NT2/D1 (cell line): ENCODE measurements at places on chromosomes 3 and 15.
A peak's percentile ranks its signal among the peaks of the same experiment; 100 is the strongest.

GRCh38 chr15:65978110-65978509 lies 108.8 kb downstream of the RAB11A start:
- DNase-seq = no peak

GRCh38 chr3:145906755-145907154 lies 254.2 kb downstream of the PLOD2 start:
- DNase-seq = no peak

DNA sequence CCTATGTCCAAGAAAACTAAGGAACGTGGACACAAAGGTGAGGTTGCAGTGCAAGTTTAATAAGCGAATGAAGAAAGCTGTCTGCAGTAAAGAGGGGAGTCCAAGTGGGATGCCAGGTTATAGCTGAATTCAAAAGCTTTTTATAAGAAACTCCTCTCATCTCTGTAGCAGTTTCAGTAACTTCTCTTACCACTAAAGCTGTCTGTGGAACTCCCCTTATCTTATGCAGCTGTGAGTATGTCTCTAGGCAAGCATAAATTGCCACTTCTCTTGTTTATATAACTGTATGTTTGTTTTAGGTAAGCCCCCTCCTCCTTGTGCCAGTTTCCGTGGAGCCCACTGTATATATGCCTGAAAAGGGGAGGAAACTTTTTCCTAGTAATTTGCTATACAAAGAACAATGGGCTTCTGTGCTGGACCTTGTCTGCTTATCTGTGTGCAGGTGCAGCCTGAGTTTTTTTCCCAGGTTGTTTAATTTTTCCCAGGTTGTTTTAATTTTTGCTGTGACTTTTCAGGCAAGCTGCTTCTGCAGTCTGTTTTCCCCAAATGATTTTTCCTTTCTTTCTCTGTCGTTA lies 875.1 kb upstream of the EPHA6 start:
- DNase-seq = no peak

DNA sequence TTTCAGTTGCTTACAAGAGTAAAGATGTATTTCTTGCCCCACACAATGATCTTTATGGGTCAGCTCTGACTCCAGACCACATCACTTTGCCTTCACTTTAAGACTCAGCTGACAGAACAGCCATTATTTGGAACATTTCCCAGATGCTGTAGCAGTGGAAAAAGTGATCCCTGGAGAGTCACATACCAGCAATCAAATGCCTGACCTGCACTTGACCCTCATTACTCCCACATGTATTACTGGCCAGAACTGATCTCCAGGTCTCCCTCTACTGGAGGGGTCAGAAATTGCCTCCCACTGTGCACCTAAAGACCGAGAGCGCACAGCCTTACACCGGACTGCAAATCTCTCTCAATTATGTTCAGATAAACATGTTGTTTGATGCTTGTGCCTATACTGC lies 88.6 kb upstream of the ZNF385D start:
- no peak for DNase-seq

DNA sequence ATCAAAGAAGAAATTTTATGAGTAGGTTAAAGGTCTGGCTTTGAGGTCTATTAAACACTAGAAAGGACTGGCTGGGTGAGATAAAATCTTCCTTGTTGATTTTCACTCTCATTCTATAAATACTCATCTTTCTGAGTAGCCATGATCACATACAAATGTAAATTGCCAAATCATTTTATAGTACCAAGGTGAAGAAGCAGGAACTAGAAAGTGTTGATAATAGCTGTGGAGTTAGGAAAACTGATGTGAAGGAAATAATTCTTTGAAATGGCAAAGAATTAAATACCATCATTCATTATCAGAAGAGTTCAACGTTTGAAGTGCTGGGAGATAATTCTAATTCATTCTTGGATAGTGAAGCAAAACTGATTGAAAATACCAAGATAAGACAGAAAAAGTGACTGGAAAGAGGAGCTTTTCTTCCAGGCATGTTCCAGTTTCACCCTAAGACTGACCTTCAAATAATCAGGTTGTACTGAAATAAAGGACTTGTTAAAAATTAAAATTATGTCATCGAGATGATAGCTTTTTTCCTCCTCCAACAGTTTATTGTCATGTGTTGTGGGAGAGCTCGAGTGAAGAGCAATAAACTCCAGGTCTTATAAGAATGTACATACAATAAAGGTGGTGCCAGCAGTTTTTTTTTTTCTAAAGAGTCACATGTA lies 17.4 kb downstream of the THBS1 start:
- DNase-seq = no peak

- no peak for DNase-seq
Observed at GRCh38 chr3:42749753-42750231, 23.3 kb downstream of the CCDC13 start.

- DNase-seq = no peak
Observed at GRCh38 chr3:106007512-106007911, 138.7 kb upstream of the CBLB start.

GRCh38 chr3:133674290-133674919 lies 12.7 kb upstream of the TOPBP1 start:
- DNase-seq = no peak

- no peak for DNase-seq
Observed at GRCh38 chr3:24440760-24441464, 53.7 kb downstream of the THRB start.

GRCh38 chr3:14280326-14280725 lies 101.7 kb downstream of the LSM3 start:
- no peak for DNase-seq

- no peak for DNase-seq
Observed at GRCh38 chr15:42375252-42375651, 16.0 kb downstream of the CAPN3 start.

DNA sequence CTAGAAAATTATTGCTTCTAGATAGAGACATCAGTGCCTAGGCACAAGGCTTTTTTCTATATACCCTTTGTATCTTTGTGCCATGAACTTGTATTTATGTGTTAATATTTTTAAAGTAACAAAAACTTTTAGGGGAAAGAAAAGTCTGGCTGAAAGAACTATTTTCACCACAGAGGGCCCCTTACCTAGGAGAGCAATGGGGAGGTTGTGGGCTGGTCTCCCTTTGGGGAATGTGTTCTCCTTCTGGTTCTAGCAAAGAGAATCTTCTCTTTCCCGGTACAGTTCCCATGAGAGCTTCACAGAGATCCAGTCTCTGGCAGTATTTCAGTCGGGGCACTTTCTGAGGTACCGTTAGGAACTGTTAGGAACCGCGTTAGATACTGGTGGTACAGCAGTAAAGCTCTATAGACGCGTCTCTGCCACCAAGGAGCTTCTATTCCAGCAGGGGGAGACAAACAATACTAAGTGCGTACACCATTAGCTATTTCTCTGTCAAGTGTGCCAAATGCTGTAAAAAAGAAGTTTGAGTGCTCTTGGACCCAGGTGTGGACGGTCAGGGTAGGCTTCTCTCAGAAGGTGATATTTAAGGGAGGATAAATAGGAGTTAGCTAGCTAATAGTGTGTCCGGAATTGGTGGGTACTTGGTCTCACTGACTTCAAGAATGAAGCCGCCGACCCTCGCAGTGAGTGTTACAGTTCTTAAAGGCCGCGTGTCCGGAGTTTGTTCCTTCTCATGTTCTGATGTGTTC lies 4.6 kb upstream of the EPB42 start:
- DNase-seq = no peak

GRCh38 chr15:52288051-52288942 lies 7.3 kb downstream of the MYO5C start:
- DNase-seq = no peak

DNA sequence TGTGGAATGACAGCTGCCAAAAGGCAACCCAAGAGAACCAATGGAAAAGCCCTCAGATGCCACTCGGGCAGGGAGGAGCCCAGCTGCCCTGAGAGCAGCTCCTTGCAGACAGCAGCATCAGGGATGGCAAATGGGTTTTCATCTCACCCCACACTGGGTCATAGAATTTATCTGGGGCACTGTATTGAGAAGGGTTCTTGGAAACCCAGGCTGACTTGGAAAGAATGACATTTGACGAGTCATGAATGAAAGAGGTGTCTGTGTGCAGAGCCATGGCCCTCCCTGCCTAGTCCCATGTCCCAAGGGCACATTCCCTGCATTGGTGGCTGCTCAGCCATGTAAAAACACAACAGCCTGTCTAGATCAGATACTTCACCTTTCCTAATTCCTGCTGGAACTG lies 157.9 kb upstream of the BHLHE40 start:
- no peak for DNase-seq

DNA sequence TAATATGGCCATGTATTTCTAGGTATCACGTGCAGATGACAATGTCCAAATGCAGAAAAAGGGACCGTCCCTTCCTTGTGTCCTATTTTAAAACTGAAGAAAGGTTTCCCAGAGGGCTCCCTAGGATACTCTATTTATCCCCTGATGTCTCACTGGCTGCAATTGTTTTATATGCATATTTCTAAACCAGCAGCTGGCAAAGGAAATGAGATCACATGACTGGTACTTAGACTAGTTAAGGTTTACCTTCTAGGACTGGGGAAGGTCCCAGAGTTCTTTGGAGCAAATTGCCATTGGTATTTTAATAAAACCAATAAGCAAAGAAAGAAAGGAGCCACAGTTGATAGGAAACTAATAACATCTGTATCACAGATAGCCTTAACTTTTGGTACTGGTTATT lies 29.5 kb downstream of the GTF2E1 start:
- DNase-seq = no peak

DNA sequence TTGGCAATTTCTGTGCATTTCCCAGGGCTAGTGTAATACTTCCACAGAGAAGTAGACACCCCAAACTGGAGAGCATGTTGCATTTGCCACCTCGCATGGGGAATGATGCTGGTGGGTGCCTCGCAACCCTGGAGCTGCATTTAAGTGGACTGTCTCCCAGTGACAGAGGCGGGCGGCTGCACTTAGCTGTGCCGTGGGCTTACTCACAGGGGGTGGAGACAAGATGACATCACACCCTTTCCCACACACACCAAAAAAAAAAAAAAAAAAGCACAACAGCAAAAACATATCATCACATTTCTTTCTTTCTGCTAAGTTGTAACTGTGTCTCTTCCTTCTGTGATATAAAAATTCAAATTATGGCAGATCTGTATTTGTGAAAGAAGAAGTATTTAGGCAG lies at the start of gene ABI3BP:
Gene ABI3BP, minus strand, starts transcription at position 113 of the 400 bp plus-strand sequence. Its CDS starts 37 bp downstream, at position 76.
- no peak for DNase-seq

DNA sequence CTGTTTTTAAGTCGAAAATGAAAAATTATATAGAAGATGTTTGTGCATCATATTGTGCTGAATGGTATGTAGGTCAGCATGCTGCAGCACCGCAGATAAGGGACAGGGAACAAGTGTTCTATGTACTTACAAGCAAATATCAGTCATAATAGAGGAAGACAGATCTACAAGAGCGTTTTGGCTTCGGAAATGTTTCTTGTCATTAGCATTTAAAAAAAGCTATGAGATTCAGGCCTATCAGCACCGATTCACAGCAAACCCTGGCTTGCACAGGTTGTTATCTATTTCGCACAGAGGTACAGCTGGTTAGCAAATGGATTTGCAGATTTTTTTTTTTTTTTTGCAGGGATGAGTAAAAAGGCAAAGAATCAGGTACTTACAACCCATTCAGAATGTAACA lies 204.2 kb upstream of the TBC1D5 start:
- no peak for DNase-seq

DNA sequence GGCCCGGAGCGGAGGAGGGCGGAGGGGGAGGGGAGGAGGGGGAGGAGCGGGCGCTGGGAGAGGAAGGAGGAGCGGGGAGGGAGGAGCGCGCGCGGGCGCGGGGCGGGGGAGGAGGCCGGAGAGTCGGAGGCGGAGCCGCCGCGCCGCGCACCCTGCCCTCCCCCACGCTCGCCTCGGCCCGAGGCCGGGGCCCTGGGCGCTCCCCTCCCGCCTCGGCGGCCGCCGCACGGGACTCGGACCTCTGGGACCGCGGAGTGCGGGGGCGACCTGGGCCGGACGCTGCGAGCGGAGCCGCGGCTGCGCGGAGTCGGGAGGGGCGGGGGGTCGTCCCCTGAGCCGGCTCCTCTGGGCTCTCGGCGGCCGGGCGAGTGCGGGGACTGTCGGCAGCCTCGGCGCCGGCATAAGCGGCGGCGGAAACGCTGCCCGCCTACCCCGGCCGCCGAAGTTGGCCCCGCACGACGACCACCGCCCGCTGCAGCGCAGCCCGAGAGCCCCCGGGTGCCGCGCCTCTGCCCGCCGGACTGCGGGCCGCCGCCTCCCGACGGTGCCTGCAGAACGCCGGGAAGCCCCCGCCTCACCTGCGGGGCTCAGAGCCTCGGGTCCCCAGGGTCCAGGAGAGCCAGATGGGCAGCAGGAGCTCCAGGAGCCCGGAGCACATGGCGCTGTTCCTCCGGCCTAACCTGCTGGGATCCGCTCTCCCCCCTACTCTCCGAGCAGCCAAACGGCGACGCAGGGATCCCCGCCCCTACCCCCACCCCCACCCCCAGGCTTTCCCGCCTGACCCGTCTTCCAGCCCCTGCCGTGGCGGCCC lies 406 bp upstream of the GABRB3 start:
- DNase-seq = no peak

DNA sequence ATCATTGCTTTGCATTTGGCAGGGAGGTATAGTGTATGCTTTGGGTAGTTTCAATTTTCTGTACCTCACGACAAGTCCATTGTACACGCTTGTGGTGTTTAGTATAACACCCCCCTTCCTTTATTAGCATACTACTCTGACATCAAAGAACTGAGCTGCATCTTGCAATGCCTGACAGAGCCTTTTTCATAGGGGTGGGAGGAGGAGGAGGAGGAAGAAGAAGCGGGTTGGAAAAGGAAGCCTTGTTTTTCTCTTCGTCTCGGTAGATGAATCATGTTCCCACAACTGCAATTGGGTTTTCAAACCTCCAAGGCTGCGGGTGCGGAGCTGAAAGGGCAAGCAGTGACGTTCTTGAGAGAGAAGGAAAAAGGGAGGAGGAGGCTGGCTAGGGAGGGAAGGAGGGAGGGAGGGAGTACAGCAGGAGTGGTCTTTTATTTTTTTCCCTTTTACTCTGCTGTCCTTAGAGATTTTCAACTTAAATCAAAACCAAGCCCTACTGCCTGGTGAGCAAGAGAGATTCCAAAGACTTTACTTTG lies 175.7 kb downstream of the KLHL25 start:
- DNase-seq = peak; percentile 56

DNA sequence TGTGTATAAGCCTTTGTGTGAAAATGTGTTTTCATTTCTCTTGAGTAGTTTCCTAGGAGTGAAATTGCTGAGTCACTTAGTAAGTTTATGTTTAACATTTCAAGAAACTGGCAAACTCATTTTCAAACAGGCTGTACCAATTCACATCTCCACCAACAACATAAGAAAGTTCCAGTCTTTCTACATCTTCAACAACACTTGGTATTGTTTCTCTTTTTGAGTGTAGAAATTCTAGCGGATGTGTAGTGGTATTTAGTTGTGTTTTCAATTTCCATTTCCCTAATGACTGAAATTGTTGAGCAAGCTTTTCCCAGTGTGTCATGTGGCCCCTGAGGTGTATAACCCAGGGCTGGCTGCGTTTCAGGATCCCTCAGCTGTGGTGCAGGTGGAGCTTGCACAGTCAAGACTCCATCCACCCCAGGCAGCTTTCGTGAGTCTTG lies 258.5 kb downstream of the PDCD6IP start:
- DNase-seq = no peak
